Stomach (tissue), 19 donors: ENCODE measurements at places on chromosomes 7 and 10. TPM values are rescaled to one million over a fixed set of nuclear protein-coding genes. Genes with fewer than 3 reads are reported as not detected.

The SPDYE2 gene
- total RNA-seq = not detected

DNA sequence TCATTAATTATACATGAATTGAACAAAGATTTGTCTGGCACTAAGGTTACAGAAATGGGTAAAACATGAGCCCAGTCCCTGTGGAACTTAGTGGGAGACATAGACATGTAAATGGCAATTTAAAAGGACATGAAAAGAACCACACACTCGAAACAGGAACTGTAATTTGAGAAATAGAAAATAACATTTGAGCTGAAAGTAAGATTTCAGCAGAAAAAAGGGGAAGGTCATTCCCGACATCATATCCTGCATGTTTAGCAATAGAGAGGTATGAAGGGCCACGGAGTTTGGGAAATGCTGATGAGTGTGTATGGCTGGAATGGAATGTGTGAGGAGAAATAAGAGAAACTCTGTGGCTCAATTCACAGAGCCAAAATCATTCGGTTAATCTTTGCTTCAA lies 175.4 kb upstream of the AHR start:
- DNase-seq = no peak

The TCERG1L gene
- total RNA-seq = 0.18 TPM

DNA sequence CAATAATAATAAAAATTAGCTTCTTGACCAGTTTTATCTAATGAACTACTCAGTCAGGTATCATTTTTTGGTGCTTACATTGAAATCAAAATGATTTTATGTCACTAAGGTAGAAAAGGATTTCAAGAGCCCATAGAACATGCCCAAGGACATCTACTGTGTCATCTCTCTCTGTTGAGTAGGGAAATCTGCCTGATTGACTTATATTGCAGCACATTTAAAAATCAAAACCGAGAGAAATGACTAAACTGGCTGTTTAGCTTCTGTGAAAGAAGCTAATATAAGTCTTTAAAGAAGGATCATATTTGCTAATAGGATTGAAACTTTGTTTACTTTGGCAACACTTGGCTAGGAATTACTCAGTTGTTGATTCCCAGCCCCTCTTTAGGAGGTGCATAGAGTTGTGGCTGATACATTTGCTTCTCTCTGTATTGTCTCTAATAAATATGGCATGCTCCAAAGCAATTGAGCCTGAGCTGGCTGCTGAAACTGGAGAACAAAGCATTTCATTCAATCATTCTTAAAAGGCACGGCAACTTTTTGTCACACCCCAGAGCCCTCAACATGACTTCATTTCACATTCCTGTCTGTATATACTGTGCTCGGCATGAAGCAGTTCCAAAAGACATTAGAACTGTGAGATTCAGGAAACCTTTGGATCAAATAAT lies 1096.9 kb upstream of the POT1 start:
- DNase-seq = no peak

The SLC16A9 gene
- total RNA-seq = 0.58 TPM

- DNase-seq = no peak
These were observed 416.2 kb upstream of the TPK1 start for GRCh38 chr7:145252031-145252430.

The RAB18 gene
- 111 TPM for total RNA-seq

GRCh38 chr10:71783917-71784678 lies 10.8 kb upstream of the VSIR start:
- DNase-seq = no peak

GRCh38 chr10:122078326-122078725 lies 89.4 kb downstream of the TACC2 start:
- DNase-seq = no peak

DNA sequence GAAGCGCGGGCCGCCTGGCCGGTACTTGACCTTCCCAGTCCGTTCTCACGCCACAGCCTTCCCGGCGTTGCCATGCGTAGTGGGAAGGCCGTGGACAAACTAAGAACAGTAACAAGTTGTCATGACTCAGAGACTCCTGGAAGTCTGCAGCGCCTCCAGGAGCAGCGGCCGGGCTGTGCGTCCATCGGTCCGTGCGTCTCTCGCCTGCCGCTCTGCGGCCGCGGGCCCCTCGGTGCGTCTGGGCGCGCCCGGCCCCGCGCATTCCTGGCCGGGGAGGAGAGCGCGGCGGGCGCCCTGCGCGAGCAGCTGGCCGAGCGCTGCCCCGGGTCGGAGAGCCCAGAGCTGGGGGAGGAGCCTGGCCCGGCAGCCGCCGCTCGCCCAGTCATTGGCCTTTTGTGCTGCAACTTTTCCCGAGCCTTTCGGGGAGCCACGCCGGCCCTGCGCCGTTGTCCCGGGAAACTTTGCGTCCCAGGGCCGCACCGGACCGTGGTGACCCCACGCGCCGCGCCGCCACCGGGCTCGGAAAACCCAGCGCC lies 123.7 kb downstream of the TACC2 start:
- DNase-seq = peak; percentile 96

- no peak for DNase-seq
These were observed 441.4 kb upstream of the COBL start for GRCh38 chr7:51757960-51758359.

The LRIT1 gene
- total RNA-seq = not detected

DNA sequence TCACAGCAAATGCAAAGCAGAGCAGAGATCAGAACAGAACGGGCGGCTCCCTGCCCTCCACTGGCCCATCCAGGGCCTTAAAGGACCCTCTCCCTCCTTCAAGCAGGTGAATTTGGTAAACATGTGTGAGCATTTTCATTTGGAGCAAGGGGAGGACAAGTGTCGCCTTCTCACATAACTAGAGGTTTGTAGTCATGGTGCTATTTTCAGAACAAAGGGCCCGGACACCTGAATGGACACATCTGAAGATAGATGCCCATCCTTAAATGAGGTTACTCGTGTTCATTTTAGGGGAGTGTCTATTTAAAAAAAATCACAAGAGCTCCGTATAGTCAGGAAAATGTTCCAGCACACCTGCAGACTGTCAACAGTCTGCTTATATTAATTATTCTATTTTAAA lies 153.8 kb downstream of the PRKCQ start:
- no peak for DNase-seq

DNA sequence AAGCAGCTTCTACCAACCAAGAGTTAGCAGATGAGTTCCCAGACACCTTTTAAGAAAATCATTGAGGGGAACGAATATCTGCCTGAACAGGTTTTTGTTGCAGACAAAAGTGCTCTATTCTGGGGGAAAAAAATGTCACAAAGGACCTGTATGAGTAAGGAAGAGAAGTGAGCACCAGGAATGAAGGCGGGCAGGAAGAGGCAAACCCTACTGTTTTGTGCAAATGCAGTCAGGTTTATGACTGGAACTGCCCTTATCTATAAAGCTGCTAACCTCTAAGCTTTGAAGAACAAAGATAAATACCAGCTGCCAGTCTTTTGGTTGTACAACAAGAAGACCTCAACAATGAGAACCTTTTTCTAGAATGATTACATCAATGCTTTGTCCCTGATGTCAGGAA lies 292.4 kb upstream of the SP4 start:
- DNase-seq = no peak

DNA sequence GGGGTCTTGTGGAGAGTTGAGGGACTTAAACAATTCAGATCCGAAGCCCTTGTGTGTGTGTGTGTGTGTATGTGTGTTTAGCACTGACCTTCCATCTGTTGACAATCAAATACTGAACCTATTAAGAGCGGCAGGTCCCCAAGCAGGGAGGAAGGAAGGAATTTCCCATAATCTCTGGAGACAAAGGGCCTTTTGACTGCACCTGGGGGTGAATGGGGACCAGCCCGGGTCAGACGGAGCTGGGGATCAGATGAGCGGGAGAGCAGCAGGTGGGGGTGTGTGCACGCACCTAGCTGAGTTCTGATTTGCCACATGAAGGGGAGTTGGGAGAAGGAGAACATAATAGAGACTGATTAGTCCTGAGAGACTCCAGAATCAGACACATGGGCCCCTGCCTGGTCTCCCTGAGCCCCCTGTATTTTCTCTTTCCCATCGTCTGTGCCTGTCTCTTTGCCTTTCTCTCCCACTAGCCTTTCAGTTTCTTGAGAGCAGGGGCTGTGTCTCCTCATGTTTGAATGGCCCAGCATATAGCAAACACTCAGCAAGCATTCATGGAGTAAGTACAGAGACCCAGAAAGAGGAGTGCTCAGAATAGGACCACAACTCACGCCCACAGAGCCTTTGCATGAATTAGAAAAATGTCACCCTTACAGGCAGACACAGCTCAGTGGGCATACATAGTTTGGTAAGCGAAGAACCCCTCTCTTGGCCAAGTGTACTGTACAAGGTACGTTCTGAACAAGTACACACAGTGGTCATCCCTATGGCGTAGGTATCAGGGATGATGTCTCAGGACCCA lies 288.3 kb upstream of the HABP2 start:
- no peak for DNase-seq

The GIMAP4 gene
- 27.7 TPM for total RNA-seq

The TDRD1 gene
- total RNA-seq = not detected

DNA sequence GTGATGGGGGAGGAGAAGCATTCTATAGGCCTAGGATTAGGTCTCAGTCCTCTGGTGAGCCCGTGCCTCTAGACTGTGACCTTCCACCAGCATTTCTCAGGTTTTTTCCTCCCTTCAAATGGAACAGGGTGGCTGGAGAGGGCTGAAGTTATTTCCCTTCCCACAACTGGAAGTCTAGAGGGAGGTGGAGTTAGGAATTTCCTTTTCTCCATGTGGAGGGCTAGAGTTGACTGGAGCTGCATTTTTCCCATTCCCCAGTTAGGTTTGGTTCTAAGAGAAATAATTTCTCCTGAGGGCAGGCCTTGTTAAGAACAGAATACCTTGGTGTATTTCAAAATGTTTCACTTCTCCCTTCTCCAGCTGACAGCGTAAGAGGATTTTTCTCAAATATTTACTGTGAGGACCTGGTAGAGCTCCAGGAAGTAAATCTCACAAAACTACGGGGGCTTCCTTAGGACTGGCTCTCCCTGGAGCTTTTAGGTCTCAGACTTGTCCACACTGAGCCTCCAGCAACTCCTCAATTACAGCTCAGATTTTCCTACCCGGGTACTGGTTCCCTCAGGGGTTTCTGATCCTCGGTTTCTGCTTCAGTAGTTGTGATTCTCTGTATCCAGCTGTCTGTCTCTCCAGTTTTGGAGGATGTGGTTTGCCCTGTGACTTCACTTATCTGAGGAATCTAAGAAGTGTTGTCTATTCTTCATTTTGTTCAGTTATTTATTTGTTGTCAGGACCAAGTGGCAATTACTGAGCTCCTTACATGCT lies 6.0 kb upstream of the REEP3 start:
- peak; percentile 14 for DNase-seq

DNA sequence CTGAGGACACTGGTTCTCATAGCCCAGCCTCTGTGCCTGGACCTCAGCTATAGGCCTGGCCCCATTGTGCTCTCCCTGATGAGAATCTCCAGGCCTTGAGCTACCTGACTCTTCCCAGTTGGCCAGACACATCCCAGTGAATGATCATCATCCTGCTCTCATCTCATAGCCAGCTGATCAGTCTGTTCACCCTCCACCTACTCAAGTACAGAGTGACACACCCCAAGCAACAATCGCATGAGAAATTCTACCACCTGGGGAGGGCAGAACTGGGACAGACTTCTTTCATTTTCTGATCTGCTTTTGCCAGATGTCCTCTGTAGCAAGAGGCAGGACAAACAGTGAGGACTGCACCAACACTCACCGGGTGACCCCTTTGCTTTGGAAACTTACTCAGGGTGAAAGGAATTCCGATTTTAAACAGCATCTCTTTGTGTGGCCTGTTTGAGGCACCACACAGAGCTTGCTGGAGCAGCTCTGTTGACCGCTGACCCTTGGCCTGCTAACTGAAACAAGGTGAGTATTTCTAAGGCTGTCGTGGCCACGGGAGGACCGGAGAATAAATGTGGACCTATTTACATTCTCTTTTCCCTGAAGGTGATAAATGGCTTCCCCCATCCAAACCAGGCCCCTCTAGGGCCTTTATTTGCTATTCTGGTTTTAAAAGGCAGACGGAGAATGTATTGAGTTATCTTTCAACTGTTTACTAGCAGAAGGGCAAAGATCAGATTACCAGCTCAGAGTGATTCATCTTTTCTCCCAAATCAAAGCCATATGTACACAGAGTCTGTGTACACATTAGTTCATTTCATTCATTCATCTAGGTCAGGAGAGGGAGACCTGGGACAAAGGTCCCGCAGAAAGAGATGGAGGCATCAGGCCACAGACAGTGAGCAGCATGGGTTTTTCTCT lies 181.4 kb upstream of the TNS3 start:
- peak; percentile 49 for DNase-seq
